ENCODE measurements at places on chromosomes 3 and 15.

DNA sequence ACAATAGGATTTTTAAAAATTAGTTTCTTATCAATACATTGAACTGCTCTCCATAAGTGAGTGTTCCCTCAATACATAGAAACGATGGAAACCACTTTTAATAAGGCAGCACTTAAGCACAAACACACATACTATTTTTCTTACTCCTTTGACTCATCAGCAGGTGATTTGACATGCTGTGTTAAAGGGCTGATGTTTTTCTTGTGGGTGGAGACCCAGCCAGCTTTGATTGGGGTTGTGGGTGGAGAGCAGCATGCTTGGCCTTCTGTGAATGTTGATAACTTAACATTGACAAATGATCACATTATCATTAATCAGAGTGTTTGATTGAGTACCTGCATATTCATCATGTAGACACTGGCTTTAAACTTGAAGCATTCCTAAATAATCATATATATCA lies 223.0 kb upstream of the DPH6 start:
- DNase-seq = no peak

- no peak for DNase-seq
These were observed 201.6 kb downstream of the PDZRN3 start for GRCh38 chr3:73423116-73423515.

DNA sequence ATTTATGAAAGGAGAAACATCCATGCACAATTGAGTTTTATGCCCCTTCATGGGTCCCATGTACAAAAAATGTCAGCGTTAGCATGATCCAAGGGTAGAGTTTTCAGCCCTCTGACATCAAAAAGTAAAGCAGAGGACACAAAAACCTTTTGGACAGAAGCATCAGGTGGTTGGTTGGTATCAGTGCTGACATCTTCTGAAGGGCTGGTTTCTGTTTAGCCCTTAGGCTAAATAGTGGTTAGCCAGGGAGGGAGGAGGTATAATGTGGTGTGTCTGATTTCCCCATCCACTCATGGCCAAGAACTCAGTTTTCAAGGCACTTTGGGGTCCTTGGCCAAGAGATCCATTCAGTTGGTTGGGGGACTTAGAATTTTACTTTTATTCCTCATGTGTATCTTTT lies 16.5 kb downstream of the CCDC66 start:
- no peak for DNase-seq

GRCh38 chr3:150826466-150827282 lies 63.7 kb upstream of the SIAH2 start:
- DNase-seq = no peak

DNA sequence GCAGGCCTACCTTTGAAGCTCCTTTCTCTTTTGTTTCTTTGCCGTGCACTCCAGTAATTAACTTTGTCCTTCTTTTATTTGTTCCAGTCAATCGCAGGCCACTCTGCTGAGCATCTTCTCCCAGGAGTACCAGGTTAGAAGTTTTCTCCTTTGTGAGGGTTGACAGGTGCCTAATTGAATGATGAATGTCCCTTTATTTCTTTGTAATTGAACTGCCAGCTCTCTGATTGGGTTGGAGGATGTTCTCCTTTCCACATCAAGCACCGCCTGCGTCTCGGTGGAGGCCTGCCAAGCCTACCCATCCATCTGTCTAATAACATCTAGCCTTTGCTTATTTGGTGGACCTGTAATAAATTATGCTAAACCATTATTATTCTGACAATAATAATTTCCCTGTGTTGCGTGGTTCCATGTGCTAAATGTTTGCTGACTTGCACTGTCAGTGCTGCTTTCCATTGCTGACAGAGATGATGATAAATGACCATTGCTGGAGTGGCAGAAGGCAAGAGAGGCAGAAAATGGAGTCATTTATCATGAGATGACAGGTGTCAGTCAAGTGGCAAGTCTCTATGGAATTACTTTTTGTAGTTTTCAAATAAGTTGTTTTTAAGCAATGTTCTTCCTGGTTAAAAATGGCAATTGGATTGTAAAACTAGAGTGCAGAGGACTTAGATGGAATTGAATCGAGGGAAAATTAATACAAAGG lies 64.9 kb downstream of the CDIN1 start:
- DNase-seq = peak; percentile 10

GRCh38 chr3:94184781-94185180 lies 121.9 kb downstream of the NSUN3 start:
- DNase-seq = no peak

DNA sequence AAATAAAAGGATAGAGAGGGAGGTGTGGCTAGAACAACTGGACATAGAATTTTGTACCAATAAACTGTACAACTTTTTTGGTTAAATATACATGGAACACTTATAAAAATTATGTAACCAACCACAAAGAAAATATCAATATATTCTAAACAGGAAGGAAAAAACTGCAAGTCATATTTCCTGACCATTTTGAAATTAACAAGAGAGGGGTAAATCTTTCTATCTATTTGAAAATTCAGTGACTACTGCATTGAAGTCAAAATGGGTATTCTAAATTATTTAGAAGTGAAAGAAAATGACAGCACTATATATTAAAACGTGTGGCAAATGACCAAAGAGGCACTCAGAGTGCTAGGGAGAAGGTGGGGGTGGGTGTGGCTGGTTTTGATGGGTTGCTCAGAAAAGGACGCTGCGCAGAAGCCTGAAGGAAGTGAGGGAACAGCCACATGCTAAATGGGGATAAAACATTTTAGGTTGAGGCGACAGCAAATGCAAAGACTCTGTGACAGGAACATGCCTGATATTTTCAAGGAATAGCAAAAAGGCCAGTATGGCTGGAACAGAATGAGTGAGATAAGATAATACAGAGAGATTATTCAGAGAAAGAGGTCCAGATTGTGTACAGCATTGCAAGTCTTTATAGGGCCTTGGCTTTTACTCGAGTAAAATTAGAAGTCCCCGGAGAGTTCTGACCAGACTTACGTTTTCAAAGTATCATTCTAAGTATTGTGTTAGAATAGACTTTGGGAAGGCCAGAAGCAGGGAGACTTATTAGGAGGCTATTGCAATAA lies 41.1 kb downstream of the ERICH6 start:
- DNase-seq = no peak

DNA sequence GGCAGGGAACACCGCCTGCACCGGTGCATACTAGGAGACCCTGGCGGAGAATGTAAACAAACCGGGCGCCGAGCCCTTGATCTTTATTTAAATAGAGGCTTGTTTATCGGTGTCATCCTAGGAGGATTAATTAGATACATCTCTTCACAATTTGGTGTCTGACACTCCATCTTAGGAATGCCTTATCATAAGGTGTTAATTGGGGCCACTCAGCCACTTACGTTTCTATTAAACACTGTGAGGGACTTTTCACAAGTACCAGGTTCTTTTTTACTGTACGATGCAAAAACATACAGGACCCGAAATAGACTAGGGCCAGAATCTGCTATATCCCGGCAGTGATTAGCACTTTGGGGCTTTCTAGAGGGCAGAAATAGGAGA lies 8.0 kb downstream of the EOMES start:
- DNase-seq = peak; percentile 19

GRCh38 chr15:75648156-75649000 lies 666 bp downstream of the SNX33 start:
- DNase-seq = peak; percentile 70

DNA sequence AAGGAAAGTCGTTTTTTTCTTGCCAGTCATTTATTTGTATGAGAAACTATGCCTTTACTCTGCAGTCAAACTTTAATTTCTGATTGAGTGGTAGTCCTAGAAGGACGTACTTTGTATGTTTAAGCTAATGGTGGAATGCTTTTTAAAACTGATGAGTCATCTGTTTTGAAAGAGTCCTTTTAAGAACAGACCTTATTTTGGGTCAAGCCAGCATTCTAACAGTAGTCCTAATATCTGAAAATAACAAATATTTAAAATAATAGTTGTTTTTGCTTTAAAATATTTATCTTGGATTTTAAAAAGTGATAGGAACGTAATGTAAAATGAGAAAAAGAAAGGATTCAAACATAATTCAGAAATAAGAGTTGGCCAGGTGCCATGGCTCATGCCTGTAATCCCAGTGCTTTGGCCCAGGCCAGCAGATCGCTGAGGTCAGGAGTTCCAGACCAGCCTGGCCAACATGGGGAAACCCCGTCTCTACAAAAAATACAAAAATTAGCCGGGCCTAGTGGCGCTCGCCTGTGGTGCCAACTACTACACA lies 1.3 kb upstream of the LRRC58 start:
- peak; percentile 54 for DNase-seq

DNA sequence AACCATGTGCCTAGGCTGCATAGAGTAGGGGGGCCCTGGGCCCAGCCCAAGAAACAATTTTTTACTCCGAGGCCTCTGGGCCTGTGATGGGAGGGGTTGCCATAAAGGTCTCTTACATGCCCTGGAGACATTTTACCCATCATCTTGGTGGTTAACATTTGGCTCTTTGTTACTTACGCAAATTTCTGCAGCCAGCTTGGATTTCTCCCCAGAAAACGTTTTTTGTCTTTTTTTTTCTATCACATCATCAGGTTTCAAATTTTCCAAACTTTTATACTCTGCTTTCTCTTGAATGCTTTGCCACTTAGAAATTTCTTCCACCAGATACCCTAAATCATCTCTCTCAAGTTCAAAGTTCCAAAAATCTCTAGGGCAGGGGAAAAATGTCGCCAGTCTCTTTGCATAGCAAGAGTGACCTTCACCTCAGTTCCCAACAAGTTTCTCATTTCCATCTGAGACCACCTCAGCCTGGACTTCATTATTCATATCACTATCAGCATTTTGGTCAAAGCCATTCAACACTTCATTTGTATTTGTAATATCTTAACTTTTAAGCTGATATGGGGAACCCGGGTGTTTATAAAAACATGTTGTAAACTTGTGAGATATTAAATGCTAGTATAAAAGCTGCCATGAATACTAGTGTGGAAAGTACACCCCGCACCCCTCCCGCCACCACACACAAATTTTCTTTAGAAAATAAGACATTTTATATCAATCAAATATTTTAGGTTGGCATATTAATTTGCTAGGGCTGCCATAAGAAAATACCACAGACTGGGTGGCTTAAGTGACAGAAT lies 56.0 kb upstream of the PLSCR4 start:
- no peak for DNase-seq

DNA sequence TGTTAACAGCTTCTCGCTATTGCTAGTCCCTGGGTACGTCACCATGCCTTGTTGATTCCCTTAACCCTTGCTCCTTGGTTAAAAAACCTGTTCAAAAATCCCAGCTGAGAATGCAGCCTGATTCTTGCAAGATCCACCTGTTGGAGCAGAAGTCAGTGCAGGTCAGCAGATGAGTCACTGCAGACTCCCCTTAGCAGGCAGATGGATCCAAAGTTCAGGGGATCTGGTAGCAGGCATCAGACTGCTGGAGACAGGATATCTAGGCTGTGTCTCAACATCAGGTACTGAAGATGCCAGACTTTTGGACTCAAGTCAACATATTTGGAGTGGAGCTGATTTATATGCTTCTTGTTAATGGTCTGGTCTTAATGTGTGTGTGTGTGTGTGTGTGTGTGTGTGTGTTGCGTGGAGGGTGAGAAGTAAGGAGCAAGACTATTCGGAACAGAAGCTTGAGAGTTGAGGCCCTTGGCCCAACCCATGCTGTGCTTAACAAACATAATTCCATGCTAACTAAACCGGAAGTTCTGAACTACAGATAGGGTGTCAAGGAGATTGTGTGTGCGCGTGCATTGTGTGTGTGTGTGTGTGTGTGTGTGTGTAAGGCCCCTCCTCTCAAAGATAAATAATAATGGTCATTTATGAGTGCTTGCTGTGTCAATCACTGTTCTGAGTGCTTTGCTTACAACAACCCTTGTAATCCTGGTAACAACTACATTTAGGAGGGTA lies 1.0 kb upstream of the C3orf52 start:
- DNase-seq = no peak

GRCh38 chr3:119589102-119589773 lies 8.4 kb upstream of the PLA1A start:
- peak; percentile 20 for DNase-seq

- DNase-seq = no peak
These were observed 747 bp downstream of the NSUN3 start for GRCh38 chr3:94063496-94064119.

GRCh38 chr3:197501879-197502620 lies 53.7 kb downstream of the BDH1 start:
- peak; percentile 94 for DNase-seq

GRCh38 chr3:67998281-67998680 lies 343.9 kb upstream of the SUCLG2 start:
- DNase-seq = no peak

DNA sequence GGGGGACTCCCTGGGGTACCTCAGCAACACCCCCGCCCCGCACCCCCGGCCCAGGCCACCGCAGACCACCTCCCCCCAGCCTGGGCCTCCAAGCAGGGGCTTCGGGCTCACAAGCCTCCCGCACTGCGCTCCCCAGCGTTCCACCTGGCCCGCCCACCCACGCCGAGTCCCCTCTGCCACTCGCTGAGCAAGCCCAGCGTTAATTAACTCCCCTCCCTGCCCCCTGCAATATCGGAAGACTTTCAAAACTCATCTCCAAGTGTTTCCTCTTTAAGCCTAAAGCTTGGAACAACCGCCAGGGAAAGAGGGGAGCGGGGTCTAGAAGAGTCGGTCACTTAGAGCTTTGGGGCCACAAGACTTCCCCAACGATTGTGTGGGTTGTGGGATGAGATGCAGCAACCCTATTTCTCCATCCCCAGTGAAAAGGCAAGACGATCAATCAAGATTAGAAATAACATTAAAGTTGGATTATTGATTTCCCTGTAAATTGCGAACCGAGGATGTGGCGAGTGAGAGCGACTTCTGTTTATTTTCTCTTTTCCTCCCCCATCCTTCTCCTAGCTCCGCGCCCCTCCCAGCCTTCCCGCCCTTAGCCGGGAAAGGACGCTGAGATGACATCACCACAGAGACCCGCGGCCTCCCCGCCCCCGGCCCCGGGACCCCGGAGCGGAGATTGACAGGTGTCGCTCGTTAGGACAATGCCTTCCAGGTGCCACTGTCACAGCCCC lies 30.2 kb downstream of the NR2F2 start:
- no peak for DNase-seq

DNA sequence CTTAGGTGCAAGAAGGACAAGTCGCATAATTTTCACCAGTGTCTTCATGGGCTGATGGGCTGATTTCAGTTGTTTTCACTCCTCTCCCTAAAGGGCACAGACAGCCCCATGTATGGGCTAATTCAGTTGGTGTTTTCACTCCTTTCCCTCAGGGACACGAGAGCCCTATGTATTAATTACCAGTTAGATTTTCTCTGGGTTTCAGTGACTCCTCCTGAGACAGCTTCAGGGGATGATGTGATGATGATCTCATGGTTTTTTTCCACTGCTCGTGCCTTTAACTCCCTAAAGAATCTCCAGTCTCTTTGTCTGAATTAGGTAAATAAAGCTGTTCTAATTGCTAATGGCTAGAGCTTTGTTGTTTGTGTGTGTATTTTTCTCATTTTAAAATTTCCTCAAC lies 9.9 kb downstream of the RAMAC start:
- DNase-seq = no peak
